Colonic mucosa (tissue), 4 donors: ENCODE measurements at places on chromosomes 16 and 17. TPM values are rescaled to one million over a fixed set of nuclear protein-coding genes. Genes with fewer than 3 reads are reported as not detected.

Gene MC1R
- total RNA-seq = 3.4 TPM

Gene DNAAF8
- total RNA-seq = 0.61 TPM

Gene C16orf74
- total RNA-seq = 0.37 TPM

Gene MYL4
- 0.59 TPM for total RNA-seq

Gene DRC7
- not detected for total RNA-seq

Gene ZNF821
- 10.1 TPM for total RNA-seq

Gene PIPOX
- total RNA-seq = 0.90 TPM

Gene HSPB9
- total RNA-seq = not detected

Gene TBC1D3C
- total RNA-seq = not detected

Gene SYT17
- 5.5 TPM for total RNA-seq

Gene FBXW10
- total RNA-seq = not detected

Gene SLC13A2
- 24.7 TPM for total RNA-seq

Gene KCNJ16
- total RNA-seq = 0.20 TPM

Gene RPL13
- 2,011 TPM for total RNA-seq
